ENCODE measurements at places on chromosomes 13 and 19.

- DNase-seq = no peak
These were observed 22.4 kb downstream of the AMER2 start for GRCh38 chr13:25149711-25150110.

DNA sequence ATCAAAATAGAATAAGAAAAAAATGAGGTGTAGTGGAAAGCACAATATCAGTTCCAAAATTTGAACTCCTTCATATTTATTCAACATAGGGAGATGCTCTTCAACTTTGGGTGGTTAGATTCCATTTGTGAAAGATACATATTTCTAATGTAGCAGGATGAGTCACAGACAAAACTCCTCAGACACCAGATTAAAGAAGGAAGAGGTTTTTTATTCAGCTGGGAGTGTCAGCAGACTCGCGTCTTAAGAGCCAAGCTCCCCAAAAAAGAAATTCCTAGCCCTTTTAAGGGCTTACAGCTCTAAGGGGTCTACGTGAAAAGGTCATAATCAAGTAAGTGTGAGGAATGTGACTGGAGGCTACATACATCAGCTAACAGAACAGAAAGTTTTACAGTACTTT lies 6.8 kb upstream of the ZNF765 start:
- DNase-seq = no peak

- DNase-seq = no peak
These were observed 58.3 kb downstream of the CACNA1A start for GRCh38 chr19:13447978-13448377.

DNA sequence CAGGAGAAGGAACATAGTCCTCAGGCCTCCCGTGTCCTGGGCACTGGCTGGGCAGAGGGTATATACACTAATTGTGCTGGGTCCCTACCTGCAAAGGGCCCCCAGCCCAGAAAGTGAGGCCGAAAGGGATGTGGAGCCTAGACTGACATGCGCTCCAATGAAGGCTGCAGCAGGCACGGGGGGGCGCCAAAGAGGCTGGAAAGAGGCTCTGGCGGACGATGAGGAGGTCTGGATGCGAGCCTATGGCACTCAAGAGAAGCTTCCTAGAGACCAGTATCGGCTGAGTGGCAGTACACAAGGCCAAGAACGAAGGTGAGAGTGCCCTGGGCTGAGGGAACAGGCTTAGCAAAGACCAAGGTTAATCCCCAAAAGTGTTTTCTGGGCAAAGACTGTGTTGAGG lies 16.6 kb downstream of the VRK3 start:
- no peak for DNase-seq

DNA sequence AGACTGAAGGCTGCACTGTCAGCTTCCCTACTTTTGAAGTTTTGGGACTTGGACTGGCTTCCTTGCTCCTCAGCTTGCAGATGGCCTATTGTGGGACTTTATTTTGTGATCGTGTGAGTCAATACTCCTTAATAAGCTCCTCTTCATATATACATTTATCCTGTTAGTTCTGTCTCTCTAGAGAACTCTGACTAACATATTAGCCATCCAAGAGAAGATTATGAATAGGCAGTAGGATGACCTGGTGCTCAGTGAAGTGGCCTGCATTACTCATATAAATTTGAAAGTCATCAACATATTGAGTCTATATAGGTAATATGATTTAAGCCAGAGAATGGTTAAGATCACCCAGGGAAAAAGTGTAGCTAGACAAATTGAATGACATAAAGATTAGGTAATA lies 136.3 kb upstream of the UFM1 start:
- no peak for DNase-seq

GRCh38 chr13:45847554-45848224 lies 3.9 kb downstream of the SIAH3 start:
- DNase-seq = no peak

GRCh38 chr13:33519561-33520467 lies 234.3 kb upstream of the STARD13 start:
- DNase-seq = no peak

DNA sequence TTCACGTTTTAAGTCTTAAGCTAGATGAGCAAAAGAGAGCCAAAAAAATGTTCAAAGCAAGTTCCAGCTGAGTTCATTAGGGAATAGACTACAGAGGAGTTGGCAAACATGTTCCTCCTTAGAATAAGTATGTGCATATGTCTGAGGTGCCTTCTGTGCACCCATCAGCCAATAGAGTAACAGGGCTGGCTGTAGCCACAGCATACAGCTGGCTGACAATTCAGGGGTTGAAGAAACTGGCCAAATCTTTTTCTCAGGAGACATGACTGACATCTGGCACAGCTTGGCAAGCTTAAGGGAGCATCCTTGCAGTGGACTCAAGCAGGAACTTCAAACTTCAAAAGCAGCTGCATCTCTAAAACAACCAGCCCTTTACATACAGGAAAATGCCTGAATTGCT lies 414.8 kb upstream of the PCDH20 start:
- peak; percentile 21 for DNase-seq

GRCh38 chr19:18660051-18660910 lies 23.2 kb upstream of the CRTC1 start:
- DNase-seq = no peak

GRCh38 chr19:15197942-15198341 lies 2.9 kb downstream of the NOTCH3 start:
- no peak for DNase-seq

- peak; percentile 8 for DNase-seq
These were observed 478.4 kb downstream of the FOXO1 start for GRCh38 chr13:40187841-40188591.

GRCh38 chr13:40980461-40980860 lies 38.7 kb downstream of the ELF1 start:
- no peak for DNase-seq

GRCh38 chr19:40797963-40798682 lies 868 bp upstream of the EGLN2 start:
- no peak for DNase-seq

DNA sequence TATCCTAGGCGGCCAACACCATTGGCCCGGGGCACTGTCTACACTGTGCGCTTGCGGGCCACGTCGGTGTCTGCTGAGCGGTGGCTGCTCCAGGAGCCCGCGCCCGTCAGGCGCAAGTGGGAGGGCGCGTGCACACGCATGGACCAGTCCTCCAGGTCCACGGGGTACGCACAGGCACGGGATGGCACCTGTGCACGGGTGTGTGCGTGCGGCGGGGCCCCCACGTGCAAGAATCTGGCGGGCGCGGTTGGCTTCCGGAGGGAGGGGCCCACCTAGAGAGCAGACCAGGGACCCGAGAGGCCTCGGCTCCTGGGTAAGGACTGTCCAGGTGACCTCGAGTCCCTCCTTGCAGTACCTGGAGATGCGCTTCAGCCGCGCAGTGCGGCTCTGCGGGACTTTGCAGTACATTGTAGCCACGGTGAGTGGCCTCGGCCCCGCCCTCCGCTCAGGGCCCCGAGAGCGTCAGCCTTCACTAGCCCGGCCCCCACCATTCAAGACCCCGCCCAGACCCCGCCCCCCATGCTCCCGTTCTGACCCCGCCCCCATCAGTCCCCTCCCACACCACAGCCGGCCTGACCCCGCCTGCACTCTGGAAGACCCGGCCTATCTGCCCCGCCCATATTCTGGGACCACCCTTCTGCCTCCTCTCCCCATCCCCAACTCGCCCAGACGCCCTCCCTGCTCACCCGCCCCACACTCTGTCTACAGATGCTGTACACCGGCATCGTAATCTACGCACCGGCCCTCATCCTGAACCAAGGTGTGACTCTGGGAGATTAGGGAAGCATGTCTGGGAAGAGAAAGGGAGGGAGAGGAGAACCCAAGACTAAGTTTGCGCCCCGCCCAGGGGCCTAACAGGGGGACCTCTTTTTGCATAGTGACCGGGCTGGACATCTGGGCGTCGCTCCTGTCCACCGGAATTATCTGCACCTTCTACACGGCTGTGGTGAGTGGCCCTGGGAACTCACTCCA lies 2.3 kb downstream of the SLC5A5 start:
- DNase-seq = no peak

GRCh38 chr19:13960863-13961784 lies 8.8 kb downstream of the DCAF15 start:
- no peak for DNase-seq

GRCh38 chr13:52003541-52003940 lies 7.7 kb downstream of the ATP7B start:
- DNase-seq = no peak

DNA sequence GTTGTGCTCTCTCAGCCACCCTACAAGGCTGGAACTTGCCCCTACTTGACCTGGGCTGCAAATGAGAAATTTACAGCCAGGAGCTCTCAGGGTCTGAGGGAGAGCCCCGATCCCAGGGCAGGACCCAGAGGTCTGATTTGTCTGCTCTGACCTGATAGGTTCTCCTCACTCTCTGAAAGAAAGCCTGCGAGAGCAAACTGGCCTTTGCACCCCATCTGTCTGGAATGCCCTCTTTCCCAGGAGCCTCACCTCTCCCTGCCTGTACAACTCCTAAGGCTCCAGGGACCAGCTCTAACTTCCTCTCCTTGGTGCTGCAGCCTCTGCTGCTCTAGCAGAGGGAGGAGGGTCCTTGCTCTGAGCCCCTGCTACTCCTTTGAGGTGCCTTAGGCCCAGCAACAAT lies 137.8 kb downstream of the UQCRFS1 start:
- no peak for DNase-seq

- no peak for DNase-seq
These were observed 7.1 kb downstream of the LIPE start for GRCh38 chr19:42420055-42420544.

DNA sequence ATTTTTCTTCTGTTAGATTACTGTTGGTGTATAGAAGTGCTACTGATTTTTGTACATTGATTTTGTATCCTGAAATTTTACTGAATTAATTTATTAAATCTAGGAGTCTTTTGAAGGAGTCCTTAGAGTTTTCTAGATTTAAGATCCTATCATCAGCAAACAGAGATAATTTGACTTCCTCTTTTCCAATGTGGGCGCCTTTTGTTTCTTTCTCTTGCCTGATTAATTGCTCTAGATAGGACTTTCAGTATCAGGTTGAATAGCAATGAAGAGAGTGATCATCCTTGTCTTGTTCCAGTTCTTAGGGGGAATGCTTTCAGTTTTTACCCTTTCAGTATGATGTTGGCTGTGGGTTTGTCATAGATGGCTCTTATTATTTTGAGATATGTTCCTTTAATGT lies 5.6 kb upstream of the CD33 start:
- no peak for DNase-seq

- DNase-seq = no peak
These were observed 18.4 kb downstream of the ZFR2 start for GRCh38 chr19:3850320-3850972.

- no peak for DNase-seq
These were observed 39.6 kb upstream of the CYP4F8 start for GRCh38 chr19:15575406-15575805.

GRCh38 chr13:20350382-20350763 lies 118.3 kb upstream of the GJB6 start:
- DNase-seq = no peak

DNA sequence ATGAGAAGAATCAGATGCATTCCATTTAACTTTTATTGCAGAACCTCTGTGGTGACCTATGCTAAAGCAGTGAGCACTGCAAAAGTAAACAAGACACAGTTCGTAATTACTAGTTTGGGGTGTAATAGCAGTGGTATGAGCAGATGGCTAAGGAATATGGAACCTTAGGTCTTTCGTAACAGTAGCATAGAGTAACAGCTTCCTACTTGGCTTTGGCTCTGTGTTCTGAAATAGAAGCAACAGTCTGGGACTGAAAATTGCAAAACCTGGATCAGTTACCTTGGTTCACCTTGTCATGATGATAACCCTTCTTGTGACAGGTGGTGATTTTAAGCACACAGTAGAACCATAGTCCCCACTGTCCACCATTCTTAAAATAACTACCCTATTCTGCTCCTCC lies 303.4 kb downstream of the GPC6 start:
- DNase-seq = no peak

GRCh38 chr13:24176351-24177101 lies 16.0 kb downstream of the SPATA13 start:
- no peak for DNase-seq

GRCh38 chr13:72896869-72897268 lies 114.9 kb downstream of the PIBF1 start:
- DNase-seq = no peak

GRCh38 chr19:10283301-10284064 lies 3.3 kb upstream of the ICAM4 start:
- DNase-seq = no peak

DNA sequence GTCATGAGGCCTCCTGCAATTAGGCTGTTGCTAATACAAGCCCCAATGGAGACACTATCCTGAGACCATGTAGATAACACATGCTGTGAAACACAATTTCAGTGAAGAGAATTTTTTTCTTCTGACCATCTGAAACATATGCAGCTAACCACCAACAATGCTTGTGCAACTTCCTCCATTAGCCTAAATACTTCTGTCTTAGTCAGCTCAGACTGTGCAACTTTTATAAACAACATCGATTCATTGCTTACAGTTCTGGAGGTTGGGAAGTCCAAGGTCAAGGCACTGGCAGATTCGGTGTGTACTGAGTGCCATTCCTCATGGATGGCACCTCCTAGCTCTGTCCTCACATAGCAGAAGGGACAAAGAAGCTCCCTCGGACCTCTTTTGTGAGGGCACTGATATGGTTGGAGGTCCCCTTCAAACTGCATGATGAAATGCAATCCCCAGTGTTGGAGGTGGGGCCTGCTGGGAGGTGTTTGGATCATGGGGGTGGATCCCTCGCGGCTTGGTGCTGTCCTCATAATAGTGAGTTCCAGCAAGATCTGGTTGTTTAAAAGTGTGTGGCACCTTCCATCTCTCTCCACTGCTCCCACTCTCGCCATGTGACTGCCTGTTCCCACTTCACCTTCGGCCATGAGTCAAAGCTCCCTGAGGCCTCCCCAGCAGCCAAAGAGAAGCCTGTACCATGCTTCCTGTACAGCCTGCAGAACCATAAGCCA lies 27.7 kb downstream of the STK24 start:
- no peak for DNase-seq

- DNase-seq = no peak
These were observed 17.4 kb upstream of the SDHAF1 start for GRCh38 chr19:35977446-35978222.

GRCh38 chr19:16160943-16161560 lies 12.3 kb downstream of the CIB3 start:
- no peak for DNase-seq

- DNase-seq = no peak
These were observed 87.2 kb downstream of the SCGB2B2 start for GRCh38 chr19:34589730-34590129.

DNA sequence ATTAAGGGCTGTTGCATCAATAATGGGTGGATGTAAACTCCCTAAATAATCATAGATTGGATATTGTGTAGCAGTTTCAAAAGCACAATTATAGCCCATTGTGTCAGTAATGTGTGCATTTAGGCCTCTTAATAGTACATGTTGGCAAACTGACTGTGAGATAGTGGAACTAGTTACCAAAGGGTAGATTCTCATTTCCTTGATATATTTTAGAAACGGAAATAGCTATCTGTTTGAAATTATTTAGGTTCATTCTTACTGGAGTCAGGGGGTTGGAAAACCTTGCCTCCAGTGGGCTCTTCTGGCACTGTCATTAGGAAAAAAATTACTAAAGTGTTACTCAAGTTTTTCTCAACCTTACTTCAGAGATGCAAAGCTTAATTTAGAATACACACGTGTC lies 1074.9 kb downstream of the PCDH17 start:
- DNase-seq = no peak
